Smooth muscle cell of the brain vasculature (primary cell): ENCODE measurements at places on chromosomes 1 and 21.

DNA sequence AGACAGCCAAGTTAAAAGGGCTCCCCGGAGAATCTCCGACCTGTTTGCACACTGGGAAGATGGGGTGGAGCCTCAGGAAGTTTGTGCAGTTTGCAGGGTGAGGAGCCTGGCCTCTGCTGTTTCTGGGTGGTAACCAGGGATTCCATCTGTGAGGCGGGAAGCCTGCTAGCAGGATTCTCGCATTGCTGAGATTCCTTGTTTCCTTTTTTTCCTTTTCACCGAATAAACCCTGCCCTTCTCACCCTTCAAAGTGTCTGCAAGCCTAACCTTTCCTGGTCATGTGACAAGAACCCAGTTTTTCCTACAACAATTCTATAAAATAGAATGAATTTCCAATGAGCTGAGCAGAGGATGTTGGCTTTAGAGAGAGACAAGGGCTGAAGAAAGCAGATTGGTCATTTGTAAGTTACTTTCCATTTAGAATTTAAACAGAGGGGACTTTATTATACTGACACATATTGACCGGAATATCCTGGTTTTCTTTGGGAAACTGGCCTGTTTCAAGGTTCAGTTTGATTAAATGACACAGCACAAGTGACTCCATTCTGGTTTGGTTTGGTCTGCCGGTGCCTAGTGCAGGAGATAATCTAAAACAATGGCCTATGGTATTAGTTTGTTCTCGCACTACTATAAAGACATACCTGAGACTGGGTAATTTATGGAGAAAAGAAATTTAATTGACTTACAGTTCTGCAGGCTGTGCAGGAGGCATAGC is 48.7 kb upstream of the DNAH14 start:
- DNase-seq, result no peak

DNA sequence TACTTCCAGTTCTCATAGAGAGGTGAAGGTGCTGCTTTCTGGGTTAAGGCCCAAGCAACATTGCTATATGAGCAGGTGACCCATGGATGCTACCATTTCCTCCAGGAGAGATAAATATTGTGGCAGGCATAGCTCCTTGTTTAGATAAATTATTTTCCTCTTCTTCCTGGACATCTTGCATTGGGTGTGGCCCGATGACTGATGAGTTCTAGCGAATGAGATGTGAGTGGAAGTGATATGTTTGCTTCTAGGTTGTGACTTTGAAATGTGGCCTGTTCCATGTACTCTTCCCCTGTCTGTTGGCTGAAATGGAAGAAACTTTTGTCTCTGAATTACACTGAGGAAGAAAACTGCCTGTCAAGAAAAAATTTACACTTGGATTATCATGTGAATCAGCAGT is 101.7 kb upstream of the FMN2 start:
- no peak for DNase-seq

DNA sequence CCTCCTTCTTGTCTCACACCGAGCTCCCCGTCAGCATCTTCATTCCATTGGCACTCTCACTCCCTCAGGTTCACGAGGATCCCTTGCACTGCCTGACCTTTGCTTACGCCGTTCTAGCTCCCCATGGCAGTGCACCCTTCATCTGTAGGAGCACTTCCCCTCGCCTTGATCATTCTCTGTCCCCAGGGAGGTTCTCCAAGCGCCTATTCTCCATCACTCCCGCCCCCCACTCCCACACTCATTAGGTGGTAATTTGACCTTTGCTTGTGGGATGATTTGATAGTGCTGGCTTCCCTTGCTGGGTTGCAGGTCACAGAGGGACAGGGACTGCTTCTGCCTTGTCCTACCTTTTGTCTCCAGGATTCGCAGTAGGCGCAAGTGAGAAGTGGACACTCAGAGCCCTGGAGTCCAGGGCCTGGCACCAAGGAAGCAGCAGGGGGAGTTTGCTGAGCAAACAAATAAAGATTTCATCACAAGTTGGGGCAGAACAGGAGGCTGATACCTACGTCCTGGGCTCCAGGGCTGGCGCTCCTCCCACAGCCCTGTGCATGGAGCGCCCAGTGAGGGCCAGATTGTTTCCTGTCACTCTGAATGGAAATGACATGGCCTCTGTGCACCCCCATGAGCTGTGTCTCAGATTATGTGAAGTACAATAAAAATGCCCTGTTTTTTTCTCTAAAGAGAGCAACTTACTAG is 82.0 kb upstream of the RUNX3 start:
- no peak for DNase-seq

- DNase-seq, result no peak
Measured at GRCh38 chr1:118944546-118944945, 43.6 kb downstream of the TBX15 start.

- no peak for DNase-seq
Measured at GRCh38 chr1:205330150-205330549, 8.6 kb upstream of the NUAK2 start.

DNA sequence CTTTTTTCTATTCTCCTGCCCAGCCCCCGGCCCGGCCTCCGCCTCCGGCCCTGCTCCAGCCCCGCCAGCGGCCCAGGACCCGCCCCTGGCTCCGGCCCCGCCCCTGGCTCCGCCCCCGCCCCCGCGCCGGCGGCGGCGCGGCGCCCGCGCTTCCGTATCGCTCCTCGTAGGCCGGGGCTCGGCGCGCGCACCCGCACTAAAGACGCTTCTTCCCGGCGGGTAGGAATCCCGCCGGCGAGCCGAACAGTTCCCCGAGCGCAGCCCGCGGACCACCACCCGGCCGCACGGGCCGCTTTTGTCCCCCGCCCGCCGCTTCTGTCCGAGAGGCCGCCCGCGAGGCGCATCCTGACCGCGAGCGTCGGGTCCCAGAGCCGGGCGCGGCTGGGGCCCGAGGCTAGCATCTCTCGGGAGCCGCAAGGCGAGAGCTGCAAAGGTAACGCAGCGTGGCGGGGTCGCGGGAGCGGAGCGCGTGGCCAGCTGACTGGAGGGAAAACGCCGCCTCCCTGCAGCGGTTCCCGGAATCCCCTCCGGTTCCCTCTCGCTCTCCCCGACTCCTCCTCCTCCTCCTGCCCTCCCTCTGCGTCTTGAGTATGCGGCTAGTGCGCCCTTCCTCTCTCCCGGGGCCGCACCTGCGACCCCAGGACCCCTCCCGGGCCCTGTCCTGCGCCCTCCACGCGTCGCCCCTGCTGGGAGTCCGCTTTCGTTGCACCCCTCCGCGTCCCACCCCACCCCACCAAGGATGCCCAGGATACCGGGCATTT is at the start of gene IFNAR2:
IFNAR2 (plus strand) TSS at position 155 of the 761 bp plus-strand sequence. CDS start 11,985 bp downstream, outside the sequence.
- peak; percentile 15 for DNase-seq

GRCh38 chr1:227541796-227542152 is 21.6 kb upstream of the ZNF678 start:
- DNase-seq, result no peak

GRCh38 chr1:201266774-201267173 is 16.5 kb upstream of the PKP1 start:
- DNase-seq, result no peak

DNA sequence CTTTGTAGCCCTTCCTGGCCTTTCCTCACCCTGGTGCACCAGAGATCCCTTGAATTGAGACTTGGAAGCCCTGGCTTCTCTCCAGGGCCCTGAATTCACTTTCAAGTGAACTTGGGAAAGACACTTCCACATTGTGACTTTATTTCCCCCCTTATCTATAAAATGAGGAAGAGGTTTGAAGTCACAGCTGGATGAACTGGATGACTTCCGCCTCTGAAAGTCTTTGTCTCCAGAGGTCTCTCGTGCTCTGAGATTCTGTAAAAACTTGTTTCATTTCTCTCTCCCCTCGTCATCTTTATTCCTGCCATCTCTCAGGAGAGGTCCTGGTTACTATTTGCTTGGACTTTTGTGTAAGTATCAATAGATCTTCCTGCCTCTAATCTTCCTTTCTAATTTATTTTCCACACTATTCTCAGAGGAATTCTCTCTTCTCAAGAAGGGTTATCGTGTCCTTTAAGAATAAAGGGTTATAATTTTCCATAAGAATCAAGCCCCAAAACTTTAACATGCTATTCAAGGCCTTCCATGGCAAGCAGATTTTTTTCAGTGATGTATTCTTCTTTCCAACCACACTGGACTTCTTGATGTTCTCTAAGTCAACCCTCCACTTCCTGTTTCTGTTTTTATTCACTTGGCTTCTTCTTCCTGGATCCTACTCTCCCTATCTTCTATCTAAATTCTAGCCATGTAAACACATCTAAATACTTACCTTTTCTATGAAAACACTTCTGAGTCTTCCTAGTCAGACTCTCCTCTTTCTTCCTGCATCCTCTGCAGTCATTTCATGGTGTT is 6.5 kb upstream of the RPTN start:
- DNase-seq, result no peak

- no peak for DNase-seq
Measured at GRCh38 chr1:201609661-201610318, 70.9 kb downstream of the NAV1 start.

- DNase-seq, result no peak
Measured at GRCh38 chr1:48232722-48233121, 10.2 kb downstream of the SLC5A9 start.

DNA sequence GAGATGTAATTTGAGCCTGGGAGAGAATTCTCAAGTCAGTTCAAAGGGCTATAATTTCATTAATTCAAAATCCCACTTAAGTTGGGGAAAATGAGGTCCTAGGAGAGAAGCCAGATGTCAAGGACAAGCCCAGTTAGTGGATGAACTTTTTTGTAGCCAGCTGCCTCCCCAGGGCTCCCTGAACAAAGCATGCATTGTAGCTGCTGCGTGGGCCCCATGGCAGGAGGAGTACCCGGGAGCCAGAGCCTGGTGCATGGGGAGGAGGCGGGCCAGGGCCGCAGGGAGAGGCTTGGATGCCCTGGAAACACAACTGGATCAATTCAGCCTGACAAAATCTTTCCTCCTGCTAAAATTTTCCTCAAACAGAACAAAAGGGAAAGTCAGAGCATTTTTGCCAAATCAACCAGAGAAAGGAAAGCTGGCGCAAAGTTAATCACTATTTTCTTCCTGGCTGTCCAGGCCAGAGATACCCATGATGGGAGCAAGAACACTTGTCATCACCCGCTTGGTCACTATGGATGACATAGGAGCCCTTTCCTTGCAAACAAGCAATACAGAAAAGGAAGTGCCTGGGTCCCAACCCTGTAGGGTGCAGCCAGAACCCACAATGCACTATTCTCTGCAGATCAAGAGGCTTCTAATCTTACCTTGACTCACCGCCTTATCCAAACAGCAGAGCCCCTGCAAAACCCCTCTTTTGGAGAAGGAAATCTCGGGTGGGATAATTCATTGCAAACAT is 248.1 kb upstream of the RAB4A start:
- no peak for DNase-seq

DNA sequence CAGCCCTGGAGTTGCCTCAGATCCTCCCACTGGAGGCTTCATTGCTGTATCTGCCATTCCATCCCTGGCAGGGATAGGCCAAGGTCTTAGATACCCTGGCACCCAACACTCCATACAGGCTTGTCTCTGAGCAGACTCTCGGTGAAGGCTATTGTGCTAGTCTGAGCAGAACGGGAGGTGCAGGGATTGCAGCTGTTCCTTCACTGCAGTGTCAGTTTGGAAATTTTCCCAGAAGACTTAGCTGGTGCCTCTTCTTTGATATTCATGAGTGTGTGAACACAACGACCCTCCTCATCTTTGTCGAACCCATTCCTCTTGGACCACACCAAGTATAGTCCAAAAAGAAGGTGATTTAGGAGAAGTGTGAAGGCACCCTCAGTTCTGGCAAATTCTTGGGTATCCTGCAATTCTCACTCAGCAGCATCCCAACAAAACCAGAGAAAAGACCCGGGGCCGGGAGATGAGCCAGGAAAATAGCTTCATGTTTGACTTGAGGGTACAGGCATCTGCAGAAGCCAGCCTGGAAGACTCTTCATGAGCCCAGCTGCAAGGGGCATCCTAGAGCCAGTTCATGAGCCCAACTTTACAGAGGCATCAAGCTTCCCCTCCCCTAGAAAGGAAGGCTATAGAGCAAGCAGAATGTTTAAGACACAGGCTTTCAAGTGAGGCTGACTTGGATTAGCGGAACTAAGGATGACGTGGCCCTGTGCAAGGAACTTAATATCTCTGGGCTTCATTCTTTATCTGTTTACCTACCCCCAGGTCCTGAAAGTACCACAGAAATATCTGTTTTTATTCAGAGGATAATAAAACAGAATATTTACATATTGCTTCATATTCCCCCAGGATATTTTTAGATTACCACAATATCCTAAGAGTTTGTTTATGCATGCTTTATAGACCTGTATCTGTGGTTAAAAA is 38.8 kb upstream of the HAO2 start:
- DNase-seq, result no peak

GRCh38 chr1:32963746-32964460 is 706 bp downstream of the RNF19B start:
- no peak for DNase-seq

DNA sequence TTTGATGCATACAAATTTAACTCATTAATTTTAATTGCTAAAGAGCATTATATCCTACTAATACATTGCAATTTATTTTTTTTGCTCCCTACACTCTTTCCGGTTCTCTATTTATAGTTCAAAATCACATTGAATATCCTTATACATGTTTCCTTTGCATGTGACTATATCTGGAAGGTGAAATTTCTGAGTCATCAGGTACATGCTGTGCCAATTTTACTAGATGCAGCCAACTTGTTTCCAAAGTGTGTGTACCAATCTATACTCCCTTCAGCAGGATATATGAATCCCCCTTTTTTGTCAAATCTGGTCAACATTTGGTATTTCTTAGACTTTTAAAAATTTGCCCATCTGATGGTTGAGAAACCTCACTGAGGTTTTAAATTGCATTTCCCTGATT is 602.9 kb upstream of the CAMK1G start:
- DNase-seq, result no peak

GRCh38 chr1:71015745-71016144 is 31.9 kb downstream of the PTGER3 start:
- DNase-seq, result no peak

GRCh38 chr1:65003316-65003664 is 36.9 kb upstream of the JAK1 start:
- no peak for DNase-seq

DNA sequence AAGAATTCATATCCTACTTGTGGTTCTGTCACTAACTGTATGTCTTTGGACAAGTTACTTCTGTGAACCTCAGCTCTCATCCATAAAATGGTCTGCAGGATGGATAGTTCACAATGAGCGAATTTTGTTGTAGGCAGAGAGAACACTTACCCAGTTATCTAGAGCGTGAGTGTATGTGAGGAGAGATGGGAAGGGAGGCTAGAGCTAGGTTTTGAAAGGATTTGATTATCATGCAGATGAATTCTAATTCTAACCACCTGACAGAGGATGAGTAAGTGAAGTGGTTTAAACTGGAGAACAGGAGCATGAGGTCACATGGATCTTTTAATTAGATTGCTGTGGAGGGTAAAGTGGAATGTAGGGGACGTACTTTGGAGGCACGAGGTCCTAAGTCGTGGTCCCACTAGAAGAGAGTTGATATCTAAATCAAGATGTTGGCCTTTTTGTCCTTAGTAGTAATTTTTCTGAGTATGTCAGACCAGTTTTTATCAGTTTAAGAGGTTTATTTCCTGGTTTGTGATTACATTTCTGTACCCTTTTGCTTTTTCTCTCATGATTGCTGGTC is 5.0 kb downstream of the SUCO start:
- no peak for DNase-seq

GRCh38 chr1:163071405-163072255 is 2.5 kb downstream of the RGS4 start:
- DNase-seq, result peak; percentile 67

GRCh38 chr1:155463865-155464650 is 98.5 kb downstream of the ASH1L start:
- peak; percentile 23 for DNase-seq

- peak; percentile 97 for DNase-seq
Measured at GRCh38 chr1:161201836-161202712, at the start of gene NDUFS2. TSS of gene NDUFS2 (plus strand) at chr1:161202367. CDS start at chr1:161202386, 19 bp downstream.
